CD8-positive, alpha-beta T cell (primary cell): ENCODE measurements at places on chromosomes 7 and 10.

- DNase-seq = no peak
Measured at GRCh38 chr7:107631588-107632491, 28.8 kb upstream of the SLC26A4 start.

GRCh38 chr10:78225594-78225993, 191.9 kb downstream of the RPS24 start:
- no peak for DNase-seq

GRCh38 chr10:28945959-28946358, 268.6 kb downstream of the BAMBI start:
- DNase-seq = no peak

- no peak for DNase-seq
Measured at GRCh38 chr7:133724148-133724547, 403.0 kb upstream of the LRGUK start.

DNA sequence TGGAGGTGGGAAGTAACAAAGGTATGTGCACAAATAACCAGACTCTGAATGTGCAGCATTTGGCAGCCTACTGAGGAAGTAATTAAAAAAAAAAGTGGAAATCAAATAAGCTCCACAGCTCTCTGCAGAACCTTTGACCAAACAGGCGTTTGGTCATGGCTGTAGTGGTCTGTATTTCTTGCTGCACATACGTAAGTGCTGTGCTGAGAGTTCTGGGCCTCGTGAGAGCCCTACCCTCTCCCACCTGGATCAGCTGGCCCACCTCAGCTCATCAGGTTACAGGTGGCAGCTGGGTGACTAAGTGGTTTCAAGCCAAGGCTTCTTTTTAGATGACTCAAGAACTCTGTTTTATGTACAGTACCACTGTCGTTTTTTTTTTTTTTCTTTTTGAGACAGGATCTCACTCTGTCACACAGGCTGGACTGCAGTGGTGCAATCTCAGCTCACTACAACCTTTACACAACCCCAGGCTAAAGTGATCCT, 178.2 kb upstream of the KLF6 start:
- DNase-seq = no peak

- DNase-seq = no peak
Measured at GRCh38 chr7:96273716-96274115, 48.2 kb downstream of the SLC25A13 start.
